Stimulated activated CD8-positive, alpha-beta memory T cell treated with anti-CD3 and anti-CD28 coated beads, Interleukin-15, amount 100 ng/mL, for 48 hours (primary cell): ENCODE measurements at places on chromosomes 3 and 15.

DNA sequence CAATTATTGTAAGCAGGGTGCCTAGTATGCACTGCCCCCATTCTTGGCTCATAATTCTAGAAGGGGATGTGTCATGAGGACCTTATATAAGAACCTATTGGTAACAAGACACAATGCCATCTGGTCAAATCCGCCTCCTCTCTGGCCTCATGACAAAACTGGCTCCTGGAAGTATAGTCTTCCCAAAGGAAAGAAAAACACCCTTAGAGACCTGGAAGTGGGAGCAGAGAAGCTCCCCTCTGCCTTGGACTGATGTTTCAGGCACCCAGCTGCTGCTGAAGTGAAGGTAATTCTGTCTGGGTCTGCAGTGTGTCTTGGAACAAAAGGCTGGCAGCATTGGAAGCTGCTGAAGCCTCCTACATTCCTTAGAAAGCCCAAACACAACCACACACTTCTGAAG, 107.2 kb upstream of the CLSTN2 start:
- no peak for DNase-seq

- DNase-seq = no peak
These were observed 916.8 kb downstream of the CADM2 start for GRCh38 chr3:85875589-85875988.

DNA sequence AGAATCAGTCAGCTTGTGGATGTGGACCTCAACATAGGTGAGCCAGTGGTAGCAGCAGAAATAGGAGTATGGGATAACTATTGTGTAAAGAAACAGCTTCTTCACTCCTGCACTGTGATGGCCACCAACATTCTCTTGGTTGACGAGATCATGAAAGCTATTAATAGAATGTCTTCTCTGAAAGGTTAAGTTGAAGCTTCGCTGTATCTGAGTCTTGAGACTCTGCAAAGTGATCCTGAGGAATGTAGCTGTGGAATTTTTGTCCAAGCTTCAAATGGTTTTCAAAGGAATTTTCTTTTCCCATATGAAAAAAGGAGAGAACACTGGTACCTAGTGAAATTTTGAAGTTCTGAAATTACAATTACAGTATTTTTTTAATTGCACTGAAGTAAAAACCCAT, 146.3 kb downstream of the GMNC start:
- DNase-seq = no peak

DNA sequence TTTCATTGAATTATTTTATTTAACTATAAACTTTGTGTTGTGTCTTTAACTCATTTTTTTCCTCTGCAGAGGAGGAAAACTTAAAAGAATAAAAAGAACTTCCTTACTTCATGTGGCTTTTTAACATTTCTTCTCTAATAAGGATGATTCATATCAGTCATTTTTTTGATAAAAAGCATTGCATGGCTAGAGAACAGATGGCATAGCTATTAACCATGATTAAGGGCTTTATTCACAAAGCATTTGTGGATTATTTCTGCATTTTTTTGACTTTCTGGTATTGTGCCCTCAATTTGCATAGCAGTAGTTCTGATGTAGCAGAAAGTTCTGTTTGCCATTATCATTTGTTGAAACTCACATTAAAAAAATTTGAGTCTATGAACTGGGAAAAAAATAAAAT, 540.8 kb downstream of the SI start:
- no peak for DNase-seq

- DNase-seq = no peak
These were observed 3.7 kb downstream of the ATG7 start for GRCh38 chr3:11275926-11276325.

DNA sequence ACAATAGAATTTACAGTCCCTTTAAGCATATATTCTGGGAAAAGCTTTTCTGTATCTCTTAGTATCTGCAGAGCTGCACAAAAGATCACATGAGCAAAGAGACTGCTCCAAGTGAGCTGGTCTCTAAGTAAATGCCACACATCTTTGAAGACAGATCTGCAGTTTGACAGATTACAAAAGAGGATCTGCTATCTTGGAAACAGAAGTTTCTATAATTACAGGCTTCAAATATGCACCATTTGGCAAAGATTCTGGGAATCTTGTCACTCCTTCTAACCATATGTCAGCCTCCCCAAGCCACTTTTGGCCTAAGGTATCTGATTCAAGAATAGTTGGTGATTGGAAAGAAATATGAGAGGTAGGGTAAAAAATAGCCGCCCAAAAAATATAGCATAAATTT, 9.6 kb upstream of the CFAP44 start:
- no peak for DNase-seq

GRCh38 chr3:191366675-191367074, 36.3 kb upstream of the UTS2B start:
- no peak for DNase-seq

DNA sequence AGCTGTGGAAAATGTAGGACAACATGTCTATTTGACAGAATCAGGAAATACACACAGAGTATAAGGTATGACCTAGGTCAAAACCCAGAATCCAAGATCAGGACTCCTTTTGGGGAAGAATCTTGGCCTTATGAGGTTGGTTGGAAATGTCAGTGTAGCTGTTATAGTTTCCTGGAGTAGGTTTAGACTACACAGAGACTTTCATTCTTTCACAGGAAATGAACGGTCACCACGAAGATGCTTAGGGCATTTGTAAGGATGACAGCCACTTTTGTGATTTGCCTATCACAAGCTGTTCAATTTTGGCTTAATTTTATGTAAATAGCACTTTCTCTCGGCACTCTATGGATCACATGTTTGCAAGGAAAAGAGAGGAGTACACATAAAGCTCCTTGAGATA, 18.6 kb upstream of the ZBTB20 start:
- no peak for DNase-seq

GRCh38 chr3:43796041-43796596, 105.4 kb downstream of the ABHD5 start:
- DNase-seq = no peak

DNA sequence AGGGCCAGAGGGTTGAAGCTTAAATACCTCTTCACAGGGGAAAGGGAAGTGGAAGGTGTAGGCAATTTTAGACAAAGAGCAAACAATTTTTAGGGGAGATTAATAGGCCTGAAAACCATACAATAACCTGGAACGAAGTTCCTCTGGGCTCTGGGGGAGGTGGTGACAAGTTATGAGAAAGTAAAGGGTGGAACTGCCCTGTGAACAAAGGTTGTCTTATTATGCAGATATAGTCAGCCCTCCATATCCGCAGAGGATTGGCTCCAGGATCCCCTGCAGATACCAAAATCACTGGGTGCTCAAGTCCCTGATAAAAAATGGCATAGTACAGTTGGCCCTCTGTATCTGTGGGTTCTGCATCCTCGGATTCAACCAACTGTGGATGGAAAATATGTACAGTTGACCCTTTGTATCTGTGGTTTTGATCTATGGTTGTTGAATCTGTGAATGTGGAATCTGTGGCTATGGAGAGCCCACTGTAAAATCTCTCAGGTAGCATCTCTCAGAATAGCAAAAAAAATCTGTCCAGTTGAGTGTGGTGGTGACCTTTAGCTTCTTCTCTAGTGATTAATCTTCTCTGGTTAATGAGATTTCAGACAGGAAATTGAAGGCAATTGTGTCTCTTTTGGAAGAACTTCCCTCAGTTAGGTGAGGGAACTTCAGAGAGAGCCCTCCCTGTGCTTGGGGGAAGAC, 40.2 kb downstream of the CLEC3B start:
- DNase-seq = no peak

DNA sequence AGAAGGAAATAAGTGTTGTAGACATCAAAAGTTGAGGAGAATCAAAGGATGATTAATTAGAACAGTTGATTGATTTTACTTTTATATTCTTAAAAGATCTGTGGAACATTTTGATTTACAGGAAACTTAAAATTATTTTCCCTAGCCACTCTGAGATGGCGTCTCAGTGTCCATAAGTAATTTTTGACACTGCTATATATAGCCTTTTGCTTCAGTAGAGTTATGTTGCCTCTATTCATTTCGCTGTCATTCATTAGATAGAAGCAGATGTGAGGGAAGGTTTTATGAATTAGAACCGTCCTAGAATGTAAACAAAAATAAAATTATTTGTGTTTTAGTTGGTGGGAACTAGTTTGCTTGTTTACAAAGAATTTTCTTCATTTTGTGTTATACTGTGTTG, 51.1 kb upstream of the EIF3J start:
- DNase-seq = no peak

GRCh38 chr15:62649793-62650420, 392.6 kb upstream of the TPM1 start:
- peak; percentile 8 for DNase-seq

- no peak for DNase-seq
These were observed 2.8 kb upstream of the ATP2B2 start for GRCh38 chr3:10508235-10508618.

GRCh38 chr3:185760550-185760949, 64.3 kb downstream of the IGF2BP2 start:
- DNase-seq = no peak

DNA sequence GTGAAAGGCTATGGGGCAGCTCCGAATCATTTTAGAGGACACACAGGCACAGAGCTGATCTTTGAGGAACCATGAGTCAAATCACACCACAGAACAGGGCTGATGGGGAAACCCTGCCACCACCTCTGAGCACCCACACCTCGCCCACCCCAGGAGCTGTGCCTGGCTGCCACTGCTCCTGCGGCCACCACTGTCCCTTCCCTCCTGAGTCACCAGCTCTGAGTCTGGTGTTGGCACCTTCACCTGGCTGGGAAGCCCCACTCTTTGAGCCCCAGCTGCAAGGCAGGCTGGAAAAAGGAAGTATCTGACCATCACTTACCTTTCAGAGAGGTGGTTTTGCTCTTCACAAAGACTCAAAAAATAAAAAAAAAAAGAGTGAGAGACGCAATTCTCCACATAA, 63.6 kb upstream of the MEF2A start:
- DNase-seq = peak; percentile 56

- no peak for DNase-seq
These were observed 191.4 kb upstream of the HES1 start for GRCh38 chr3:193944518-193944884.

DNA sequence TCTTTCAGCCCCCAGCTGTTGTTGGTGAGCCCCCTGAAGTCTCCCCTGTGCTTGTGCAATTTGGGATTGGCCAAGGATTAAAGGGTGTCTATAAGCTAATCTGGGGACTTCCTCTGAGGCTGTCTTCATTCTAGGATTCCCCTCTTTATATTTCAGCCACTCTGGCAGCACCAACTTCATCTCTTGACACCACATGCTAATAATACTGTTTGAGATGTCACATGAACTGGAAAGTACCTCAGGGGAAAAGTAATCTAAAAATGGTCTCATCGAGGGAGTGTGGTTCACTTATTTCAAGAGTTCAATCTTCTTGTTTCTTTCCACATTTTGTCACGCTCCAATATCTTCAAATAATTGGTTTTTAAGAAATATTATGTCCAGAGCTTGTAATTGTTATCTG, 279.2 kb upstream of the TMC3 start:
- no peak for DNase-seq

GRCh38 chr15:27330326-27330725, 359.3 kb downstream of the GABRG3 start:
- DNase-seq = no peak

- DNase-seq = peak; percentile 43
These were observed 28.4 kb downstream of the CCDC12 start for GRCh38 chr3:46947981-46948791.

DNA sequence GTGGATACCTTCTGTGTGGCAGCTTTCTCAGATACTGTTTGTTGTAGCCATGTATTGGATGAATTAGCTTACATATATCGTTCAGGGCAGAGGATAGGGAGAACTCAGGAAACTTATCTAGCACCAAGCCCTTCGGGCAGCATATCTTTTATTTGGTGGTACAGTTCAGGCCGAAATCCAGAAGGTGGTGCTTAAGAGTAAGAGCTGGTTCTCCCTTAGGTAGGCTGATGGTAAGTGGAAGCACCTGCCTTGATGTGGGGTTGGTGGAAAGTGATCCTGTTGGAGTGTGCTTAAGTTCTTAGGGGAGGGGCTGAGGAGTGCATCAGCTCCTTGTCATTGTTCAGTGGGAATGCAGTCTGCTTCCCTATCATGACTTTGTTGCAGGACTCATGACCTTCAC, 187.5 kb downstream of the DOCK3 start:
- DNase-seq = no peak

DNA sequence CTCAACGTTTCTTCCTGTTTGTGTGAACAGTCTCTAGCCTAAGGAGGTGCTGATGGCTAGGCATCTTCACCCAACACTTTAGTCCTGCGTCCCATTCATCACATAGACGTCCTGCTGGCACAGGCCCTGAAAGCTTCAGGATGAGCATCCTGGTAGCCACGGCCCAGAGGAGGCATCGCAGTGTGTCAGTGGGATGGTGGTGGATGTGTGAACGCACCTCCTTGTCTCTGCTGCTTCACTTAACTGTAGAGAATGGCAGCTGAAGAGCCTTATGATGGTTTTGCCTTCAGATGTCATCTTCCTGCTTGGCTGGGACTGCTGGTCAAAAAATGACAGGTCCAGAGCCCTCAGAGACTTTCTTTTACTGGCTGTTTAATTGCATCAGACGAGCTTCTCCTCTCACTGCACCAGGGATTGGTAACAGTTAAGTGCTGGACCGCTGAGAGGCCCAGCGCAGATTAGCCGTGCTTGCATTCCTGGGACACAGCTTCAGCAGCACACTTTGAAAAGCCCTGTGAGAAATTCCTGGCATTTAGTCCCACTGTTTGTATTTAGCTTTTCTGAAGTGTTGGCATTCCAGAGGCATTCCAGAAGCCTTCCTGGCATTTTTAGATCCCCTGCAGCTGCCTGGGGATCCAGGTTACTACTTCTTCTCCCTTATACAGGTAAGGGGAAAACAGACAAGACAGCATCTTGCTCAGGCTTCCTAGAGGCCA, 132.4 kb upstream of the PLXNA1 start:
- no peak for DNase-seq

DNA sequence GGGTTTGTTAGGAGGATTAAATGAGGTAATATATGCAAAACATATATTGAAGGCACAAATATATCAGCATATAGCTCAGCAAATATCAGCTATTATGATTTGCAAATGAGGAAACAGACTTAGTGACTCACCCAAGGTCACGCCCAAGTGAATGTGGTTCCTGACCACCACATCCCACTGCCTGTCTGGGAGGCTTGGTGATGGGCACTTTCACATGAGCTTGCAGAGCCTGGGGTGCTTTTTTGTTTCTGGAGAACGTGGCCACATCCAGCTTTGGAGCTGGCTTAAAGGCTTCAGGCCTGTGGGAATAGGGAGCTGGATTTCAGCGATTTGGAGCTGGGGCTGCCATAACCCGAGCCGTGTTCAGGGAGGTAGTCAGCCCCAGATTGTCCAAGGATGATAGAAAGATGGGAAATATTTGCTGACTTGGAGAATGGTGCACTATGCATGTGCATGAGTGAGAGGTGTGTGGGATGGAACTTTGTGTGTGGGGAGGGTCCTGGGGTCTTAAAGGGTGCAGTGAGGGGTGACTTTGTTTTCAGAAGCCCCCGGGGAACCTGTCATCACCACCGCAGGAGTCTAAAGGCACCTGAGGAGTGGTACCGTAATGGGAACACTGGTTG, 12.0 kb upstream of the FGD5 start:
- DNase-seq = no peak
